Stimulated activated CD8-positive, alpha-beta memory T cell treated with anti-CD3 and anti-CD28 coated beads, Interleukin-4, amount 100 ng/mL, for 4 hours (primary cell): ENCODE measurements at places on chromosomes 1 and 21.

DNA sequence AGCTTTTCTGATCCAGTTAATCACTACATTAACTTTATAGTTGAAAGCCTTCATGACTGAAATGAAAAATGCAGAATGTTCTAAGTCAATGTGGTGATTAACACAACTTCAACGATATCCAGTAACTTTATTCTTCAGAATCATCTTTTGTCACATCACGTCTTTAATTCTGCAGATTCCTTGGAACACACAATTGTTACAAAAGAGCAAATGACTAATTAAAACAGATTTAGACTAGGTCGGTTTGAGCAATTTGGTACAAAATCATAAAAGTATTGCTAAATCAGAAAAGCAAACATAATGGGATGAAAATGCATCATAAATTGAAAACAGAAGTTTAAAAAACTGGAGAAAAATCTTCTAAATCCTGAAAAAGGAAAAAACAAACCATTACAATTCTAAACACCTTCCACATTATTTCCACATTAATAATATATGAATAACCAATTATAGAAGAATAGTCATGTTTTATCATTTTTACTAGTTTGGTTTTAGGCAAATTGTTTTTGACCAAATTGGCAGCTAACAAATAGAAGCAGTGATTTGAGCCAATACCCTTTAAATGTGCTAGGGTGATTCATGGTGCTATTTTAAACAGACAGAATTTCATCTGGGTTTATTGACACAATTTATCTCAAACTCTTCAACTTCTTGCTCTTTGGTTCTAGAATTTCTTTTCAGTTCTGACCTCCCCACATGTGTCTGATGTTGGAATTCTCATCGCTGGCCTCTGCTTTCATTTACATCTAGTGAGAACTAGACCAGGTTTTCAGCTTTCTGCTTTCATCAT lies 468.1 kb upstream of the PTBP2 start:
- no peak for DNase-seq

DNA sequence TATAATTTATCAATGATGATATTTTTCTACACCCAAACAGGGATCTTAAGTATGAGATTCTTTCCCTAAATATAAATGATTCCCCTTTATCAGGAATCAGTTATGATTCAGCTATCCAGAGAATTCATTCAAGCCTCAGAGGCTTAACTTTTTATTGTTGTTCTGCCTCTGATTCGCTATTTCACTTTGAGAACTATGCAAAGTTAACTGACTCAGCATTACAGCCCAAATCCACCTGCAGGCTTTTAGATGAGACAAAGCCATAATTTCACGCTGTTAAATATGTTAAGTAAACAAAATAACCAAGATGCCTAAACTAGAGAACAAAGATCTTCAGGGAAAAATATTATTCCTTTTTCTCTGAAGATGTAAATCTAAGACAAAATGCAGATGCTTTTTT lies 8.5 kb downstream of the SCYL3 start:
- DNase-seq = no peak

DNA sequence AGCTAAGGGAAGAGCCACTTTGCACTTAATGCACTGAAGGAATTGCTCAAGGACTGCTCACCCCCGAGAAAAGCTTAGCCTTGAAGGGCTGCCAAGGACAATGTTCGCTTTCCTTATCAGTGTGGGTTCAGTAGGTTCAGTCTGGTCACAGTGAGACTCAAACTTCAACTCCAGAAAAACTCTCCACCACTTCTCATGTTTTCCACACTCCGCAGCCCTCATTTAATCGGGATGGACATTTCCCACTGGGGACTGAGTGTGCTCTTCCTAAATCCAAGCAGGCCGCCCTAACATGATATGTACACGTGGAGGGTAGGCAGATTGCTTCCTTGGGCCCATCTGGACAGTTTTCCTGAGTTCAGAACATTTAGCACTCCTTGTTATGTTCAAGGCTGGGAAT lies 19.5 kb downstream of the SUSD4 start:
- DNase-seq = no peak

DNA sequence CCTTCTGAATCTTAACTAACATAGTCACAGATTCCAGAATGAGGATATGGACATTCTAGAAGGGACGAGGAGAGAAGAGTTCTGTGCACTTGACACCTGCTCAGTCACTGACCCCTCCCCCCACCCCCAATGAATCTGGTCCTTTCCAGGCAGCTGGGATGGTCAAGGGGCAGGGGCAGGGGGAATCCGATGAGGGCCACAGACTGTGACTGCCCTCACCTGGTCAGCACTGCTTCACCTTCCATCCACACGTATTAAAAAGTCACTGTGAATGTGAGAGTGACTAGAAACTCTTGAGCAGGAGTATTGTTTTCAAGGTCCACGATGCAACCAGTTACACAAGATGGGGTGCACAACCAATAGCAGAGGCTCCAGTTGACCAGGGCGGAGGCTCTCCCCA lies 9.5 kb upstream of the PRAMEF12 start:
- no peak for DNase-seq

DNA sequence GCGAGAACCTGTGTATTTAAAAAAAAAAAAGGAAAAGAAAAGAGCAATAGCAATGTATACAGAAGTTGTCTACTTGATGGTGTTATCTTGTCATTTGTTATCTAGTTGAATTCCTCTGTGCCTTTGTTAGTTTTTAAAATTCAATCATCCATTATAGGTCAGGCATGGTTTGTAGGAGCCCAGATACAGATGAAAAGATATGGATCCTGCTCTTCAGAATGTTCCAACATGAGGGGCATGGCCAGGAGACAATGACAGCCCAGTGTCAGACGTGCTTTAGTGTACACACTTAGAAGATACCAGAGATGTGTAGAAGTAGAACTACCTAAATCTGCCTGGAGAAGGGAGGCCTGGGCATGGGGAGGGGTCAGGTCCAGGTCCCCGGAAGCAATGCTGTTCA lies 16.6 kb downstream of the MTARC2 start:
- no peak for DNase-seq

DNA sequence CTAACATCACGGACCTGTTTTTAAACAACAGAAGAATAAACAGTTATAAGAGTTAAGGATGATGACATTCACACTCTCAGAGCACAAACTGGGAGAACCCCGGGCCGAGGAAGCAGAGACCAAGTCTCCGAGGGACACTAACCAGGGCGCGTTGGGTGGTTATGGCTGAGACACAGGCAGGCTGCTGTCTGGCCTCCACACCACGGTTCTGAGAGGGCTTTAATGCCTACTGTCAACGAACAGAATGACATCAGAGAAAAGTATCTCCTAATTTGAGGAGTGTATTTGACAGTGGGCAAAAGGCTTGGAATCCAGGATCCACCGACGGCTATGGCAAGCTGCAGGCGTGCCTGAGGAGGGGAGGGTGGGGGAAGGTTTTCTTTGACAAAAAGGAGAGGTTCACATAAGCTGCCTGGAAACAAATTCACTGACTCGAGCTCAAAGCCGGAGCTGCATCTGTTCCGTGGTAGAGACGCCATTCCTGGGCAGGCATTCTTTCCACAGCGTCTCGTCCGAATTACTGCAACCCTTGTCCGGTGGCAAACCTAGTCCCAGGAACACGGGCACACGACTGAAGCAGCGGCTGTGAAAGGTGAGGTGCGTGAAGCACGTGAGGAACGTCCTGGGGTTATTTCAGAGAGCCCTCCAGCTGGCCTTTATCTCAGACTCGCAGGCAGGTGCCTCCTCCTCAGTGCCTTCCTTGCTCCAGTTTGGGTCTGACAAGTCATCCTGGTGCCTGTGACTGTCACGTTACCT lies 9.4 kb downstream of the POFUT2 start:
- no peak for DNase-seq

GRCh38 chr1:179879797-179880196 lies 2.2 kb upstream of the TOR1AIP2 start:
- DNase-seq = no peak

- no peak for DNase-seq
These were observed 10.7 kb downstream of the RAB42 start for GRCh38 chr1:28602536-28603439.

DNA sequence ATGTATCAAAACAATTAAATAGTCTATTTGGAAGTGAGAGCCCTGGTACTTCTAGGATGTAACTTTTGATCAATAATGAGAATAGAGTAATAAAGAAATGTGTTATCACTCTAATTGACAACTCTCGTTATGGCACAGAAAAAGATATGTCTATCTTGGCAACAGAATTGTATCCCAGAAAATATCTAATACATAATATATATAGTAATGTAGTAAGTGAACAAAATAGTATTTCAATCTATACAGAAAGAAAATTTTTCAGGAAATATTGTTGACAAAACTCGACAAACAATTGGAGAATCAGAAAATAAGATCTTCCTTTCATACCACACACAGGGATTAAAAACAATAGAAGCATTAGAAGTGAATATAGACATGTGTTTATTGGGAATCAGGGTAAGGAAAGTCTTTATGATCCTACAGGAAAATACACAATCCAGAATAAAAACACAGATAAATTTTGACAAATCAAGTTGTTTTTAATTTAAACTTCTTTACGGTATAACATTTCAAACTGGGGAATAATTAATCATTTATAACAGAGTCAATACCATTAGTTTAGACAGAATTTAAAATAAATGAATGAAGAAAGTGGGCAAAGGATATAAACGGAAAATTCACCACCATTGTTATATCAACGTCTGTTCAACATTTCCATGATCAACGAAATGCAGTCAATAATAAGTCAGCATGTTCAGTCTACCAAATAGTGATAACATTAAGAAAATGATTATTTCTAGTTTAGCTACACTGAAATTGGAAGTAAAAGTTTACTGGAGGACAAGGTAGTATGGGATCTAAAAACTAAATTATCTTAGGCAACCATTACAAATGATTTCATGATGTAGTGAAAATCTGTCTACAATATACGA lies 1526.5 kb upstream of the TPTE start:
- no peak for DNase-seq

- no peak for DNase-seq
These were observed 2.5 kb upstream of the SAMD11 start for GRCh38 chr1:921011-921837.

DNA sequence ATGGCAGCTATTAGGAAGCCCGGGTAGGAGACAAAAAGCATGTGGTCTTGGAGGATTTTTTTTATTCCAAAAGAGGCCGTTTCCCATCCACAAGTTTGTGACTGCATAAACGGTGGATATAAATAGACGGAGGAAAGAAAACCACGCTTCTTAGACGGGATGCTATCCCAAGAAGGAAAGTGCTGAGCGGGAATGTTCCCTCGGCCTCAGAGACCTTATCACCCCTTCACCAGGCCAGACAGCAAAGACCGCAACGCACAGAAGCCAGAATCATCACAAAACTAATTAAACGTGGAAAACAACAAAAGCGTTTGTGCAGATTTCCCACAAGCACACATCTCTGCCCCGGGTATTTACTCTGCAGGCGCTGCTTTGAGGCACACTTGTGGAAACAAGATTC lies 43.2 kb downstream of the HLCS start:
- no peak for DNase-seq

GRCh38 chr21:42279341-42279871 lies 35.8 kb downstream of the TFF3 start:
- no peak for DNase-seq
